Activated CD8-positive, alpha-beta T cell treated with anti-CD3 and anti-CD28 coated beads for 36 hours (primary cell): ENCODE measurements at places on chromosomes 7 and 10.

DNA sequence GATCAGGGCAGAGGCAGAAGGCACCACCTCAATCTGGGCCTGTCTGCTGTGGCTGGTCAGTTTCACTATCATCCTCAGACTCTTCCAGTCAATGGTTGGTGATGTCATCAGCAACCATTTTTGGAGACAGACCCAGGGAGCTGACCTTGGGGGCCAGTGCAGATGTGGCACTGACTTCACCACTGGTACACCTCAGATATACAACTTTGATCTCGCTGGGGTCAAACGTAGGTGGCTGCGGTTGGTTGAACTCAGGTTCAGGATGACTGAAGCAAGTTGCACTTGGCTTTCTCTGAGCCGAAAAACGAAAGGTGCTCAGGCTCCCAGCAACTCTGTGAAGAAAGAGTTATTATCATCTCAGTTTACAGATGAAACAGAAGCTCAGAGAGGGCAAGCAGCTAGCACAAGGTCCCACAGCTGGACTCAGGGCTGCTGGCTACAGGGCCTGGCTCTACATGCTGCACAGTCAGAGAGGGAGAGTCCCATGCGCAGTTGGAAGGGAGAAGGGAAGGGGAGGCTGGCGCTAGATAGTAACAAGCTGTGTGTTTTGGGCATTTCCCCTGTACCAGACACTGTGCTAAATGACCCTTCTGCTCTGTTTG is 27.2 kb downstream of the ANKRD16 start:
- peak; percentile 27 for DNase-seq

DNA sequence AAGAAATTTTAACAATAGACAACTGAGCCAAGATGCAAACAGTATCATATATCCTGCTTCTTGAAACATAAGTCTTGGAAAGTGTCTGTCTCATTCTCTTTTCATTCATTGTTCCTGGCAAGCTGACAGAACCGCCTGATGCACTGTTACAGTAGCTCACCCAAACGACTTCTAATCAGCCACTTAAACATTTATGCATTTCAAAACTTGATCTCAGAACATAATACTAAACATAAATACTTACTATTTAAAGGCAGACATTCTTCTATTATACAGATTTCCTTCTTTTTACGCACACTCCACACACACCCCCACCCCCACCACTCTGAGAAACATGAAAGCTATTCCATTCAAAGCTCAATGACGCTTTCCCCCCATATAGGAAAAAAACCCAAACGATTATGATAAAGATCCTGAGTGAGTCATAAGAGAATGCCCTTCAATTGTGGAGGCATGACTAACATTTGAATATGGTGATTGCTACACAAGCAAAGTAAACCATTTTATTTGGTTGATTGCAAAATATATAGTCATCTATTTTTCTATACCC is 30.5 kb downstream of the SHTN1 start:
- no peak for DNase-seq

DNA sequence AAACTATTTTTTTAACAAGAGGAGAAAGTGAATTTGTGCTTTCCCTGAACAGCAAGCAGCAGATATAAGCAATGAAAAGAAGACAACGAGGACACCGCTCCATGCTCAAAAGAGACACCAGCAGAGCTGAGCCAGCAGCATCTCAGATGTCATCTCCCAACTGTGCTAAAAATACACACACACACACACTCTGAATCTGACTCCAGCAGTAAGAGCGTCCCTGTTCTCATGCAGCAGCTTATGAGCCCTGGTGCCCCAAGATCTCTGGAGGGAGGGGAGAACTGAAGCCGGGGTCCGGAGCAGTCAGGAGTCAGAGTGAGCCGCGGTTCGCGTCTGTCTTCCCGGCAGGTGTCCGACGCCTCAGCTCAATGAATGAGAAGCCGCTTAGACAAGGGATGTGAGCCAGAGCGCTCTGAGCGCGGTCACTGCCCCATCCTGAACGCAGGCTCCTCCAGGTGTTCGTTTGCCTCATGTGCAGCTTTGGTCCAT is 49.2 kb downstream of the SVIL start:
- no peak for DNase-seq

DNA sequence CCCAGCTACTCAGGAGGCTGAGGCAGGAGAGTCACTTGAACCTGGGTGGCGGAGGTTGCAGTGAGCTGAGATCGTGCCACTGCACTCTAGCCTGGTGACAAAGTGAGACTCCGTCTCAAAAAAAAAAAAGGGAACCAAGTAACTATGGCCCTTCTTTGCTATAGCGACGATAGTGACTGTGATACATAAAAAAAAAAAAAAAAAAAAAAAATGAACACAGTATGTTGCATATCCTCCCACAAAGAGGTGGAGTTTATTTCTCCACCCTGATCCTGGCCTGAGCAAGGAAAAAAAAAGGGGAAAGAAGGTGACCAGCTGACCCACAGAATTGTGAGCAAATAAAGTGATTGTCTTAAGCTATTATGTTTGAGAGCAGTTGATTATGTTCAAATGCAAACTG is 42.3 kb upstream of the STEAP1B start:
- no peak for DNase-seq

- DNase-seq: no peak
Observed at GRCh38 chr10:98149858-98150257, 15.4 kb downstream of the R3HCC1L start.

DNA sequence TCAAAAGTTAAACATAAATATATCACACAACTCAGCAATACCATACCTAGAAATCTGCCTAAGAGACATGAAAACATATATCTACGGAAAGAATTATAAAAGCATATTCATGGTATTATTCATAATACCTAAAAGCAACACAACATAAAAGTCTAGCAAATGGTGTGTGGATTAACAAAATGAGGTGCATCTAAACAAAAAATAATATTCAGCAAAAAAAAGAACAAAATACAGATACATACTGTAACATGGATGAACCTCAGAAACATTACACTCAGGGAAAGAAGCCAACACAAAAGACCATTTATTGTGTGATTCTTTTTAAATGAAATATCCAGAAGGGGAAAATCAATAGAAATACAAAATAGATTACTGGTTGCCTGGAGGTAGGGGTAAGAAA is 155.0 kb downstream of the IMMP2L start:
- no peak for DNase-seq

DNA sequence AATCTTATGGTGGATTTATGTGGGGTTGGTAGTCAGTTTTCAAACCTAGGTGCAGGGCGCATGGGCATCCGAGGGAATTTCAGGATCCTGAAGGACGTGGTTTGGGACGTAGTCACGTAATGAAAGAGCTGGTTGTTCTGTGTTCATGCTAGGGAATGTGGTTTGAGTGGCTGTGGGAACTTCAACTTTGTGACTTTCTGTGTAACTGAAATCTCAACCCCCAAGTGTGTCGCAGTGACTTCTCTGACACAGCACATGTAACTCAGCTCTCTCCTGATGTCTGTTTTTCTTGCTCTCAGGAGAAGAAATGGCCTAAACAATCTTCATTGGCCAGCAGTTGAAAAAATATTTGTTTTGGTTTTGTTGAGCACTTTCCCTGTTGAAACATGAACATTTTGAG is 199.0 kb downstream of the PTEN start:
- no peak for DNase-seq

DNA sequence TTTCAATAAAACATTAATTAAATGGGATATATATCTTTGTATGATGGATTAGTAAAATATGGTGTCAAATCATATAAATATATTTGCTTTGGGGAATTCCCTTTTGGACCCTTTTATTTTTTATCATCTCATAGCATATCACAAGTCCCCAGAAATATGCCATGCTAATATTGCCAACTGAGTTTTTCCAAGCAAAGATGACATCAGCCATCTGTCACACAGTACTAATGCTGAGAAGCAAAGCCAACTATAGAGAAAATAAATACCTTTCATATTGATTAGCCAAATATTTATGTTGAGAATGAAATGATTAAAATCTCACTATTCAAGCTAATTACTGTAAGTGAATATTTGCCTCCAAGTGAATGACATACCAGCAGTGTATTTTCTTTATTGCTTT is 575.3 kb downstream of the ETV1 start:
- no peak for DNase-seq

DNA sequence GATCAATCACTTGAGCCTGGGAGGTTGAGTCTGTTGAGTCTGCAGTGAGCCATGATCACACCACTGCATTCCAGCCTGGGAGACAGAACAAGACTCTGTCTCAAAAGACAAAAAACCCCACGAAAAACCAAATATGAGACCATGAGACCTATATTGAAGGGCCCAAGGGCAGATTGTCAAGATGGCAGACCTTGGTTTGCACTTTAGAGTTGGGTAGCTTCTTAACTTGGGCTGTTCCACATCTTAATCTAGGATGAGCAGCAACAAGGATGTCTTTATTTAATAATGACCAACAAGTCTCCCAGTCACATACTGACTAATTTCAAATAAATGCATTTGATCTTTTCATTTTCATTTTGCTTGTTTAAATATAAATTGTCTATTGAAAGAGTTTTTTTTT is 43.8 kb downstream of the KAT6B start:
- DNase-seq: no peak

- no peak for DNase-seq
Observed at GRCh38 chr7:14420768-14421167, 431.3 kb upstream of the ETV1 start.

GRCh38 chr10:26723016-26723415 is 25.5 kb downstream of the PDSS1 start:
- DNase-seq: no peak

- DNase-seq: no peak
Observed at GRCh38 chr7:7554649-7555575, 11.8 kb upstream of the MIOS start.

DNA sequence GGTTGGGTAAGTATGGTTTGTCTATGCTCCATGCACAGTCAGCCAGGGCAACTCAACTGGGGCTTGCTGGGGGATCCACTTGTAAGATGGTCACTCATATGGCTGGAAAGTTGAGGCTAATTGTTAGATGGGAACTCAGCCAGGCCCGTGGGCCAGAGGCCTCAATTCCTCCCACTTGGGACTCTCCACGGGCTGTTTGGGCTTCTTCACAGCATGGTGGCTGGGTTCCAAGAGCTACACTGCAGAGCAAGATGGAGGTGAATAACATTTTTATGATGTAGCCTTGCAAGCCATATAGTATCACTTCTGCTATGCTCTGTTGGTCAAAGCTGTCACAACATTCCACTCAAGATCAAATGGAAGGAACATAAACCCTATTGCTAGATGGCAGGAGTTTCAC is 39.2 kb downstream of the ELMO1 start:
- DNase-seq: peak; percentile 6

DNA sequence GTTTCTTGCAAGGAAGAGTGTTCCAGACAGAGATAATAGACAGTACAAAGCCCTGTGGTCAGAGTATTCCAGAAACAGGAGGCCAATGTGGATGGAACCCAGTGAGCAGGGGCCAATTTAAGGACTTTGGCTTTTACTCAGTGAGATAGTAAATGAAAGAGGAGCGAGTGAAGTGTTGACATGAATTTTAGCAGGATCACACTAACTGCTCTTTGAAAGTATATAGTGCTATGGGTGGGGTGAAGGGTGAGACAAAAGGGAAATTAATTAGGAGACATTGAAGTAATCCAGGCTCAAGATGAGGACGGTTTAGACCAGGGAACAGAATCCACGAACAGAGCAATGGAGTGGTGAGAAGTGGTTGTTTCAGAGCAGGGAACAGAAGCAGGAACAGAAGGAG is 62.2 kb upstream of the TES start:
- DNase-seq: no peak

GRCh38 chr7:125098377-125098970 is 168.8 kb upstream of the POT1 start:
- DNase-seq: no peak

GRCh38 chr10:88194041-88194887 is 330.8 kb downstream of the PTEN start:
- DNase-seq: peak; percentile 48

GRCh38 chr7:124480036-124480820 is 285.4 kb downstream of the GPR37 start:
- no peak for DNase-seq

DNA sequence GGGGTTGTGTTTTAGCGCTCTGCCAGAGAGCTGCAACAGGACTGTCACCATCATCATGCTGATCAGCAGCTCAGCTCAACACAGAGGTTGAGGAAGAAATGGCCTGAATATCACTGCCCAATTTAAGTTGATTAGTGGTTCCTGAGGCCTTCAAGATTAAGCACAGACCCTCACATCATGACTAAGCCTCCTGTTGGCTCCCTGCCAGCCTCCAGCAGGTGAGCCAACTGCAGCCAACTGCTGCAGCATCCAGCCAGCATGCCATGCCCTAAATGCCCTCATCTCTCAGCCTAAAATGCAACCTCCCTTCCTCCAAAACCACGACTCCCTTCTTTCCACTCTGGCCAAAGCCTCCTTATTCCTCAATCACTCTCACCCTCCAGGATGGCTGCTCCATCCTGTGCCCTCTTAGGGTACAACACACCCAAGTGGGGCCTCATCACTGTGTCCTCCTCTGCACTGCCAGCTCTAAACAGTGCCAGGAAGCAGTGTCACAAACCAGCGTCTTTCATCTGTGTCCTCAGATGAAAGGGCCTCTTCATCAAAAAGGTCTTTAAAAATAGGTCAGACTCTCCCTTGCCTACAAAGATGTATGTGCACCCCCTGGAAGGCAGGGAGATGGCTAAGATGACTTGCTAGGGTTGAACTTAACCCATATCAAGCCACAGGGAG is 259.3 kb downstream of the ZEB1 start:
- DNase-seq: no peak

DNA sequence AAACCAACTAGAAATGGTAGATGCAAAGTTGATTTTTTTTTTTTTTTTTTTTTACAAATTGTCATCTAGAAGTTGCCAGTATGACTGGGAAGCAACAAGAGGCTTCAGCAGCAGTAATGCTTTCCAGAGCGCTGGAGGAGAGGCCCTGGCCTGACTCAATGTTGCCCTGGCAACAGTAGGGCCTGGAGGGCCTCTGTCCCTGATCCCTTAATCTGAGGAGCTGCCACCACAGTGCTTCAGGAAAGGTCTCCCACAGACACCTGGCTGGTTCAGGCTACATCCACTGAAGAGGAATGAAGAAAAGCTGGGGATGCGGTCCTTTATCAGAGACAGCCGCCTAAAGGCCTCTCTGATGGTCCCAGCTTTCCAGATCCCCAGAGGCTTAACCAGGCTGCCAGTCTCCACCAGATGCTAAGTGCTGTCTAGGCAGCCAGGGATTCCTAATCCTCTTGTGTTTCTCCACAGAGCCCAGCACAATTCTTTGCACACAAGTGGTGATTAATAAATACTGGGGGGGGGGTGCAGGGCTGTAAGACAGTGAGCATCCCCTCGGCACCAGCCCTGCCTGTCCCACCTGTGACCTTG is 33.7 kb downstream of the ZNF777 start:
- DNase-seq: no peak

GRCh38 chr10:66394342-66395063 is 531.3 kb upstream of the LRRTM3 start:
- DNase-seq: no peak

GRCh38 chr10:6142644-6143043 is 53.8 kb downstream of the RBM17 start:
- DNase-seq: no peak
